ENCODE measurements at places on chromosomes 6 and 20. TPM values are rescaled to one million over a fixed set of nuclear protein-coding genes. Genes with fewer than 3 reads are reported as not detected.

CFAP206 gene
- total RNA-seq, result 0.20 TPM

HSPA1L gene
- 2.2 TPM for total RNA-seq

STMND1 gene
- not detected for total RNA-seq

HS3ST5 gene
- not detected for total RNA-seq

C6orf132 gene
- 0.18 TPM for total RNA-seq

OR2J3 gene
- total RNA-seq, result not detected

C2 gene
- 1.6 TPM for total RNA-seq

CRISP3 gene
- not detected for total RNA-seq

ZNF165 gene
- total RNA-seq, result 0.41 TPM

CCN6 gene
- 0.17 TPM for total RNA-seq

PRDM1 gene
- total RNA-seq, result 78.8 TPM

RAMACL gene
- total RNA-seq, result 0.29 TPM

DAAM2 gene
- not detected for total RNA-seq

PARD6B gene
- total RNA-seq, result 6.3 TPM

NFATC2 gene
- total RNA-seq, result 86.4 TPM

SLC35D3 gene
- not detected for total RNA-seq

CLPSL2 gene
- not detected for total RNA-seq

SSTR4 gene
- not detected for total RNA-seq

CST1 gene
- total RNA-seq, result not detected

RHAG gene
- not detected for total RNA-seq

NHLRC1 gene
- 0.24 TPM for total RNA-seq

ATP6V1G2 gene
- 1.2 TPM for total RNA-seq

PSORS1C2 gene
- not detected for total RNA-seq

GJA10 gene
- total RNA-seq, result not detected

RIN2 gene
- not detected for total RNA-seq

TSPYL4 gene
- 21.4 TPM for total RNA-seq

BFSP1 gene
- 0.76 TPM for total RNA-seq

OPRL1 gene
- 0.16 TPM for total RNA-seq

PTCRA gene
- total RNA-seq, result not detected

SMIM26 gene
- 54.9 TPM for total RNA-seq

ME1 gene
- total RNA-seq, result not detected

PRELID3B gene
- total RNA-seq, result 121 TPM

RAB44 gene
- total RNA-seq, result 0.10 TPM

DEFB124 gene
- not detected for total RNA-seq

HEY2 gene
- not detected for total RNA-seq

INSM1 gene
- total RNA-seq, result 30.1 TPM

OXT gene
- total RNA-seq, result not detected

PACSIN1 gene
- total RNA-seq, result not detected

ANKEF1 gene
- total RNA-seq, result 0.32 TPM

PTK6 gene
- total RNA-seq, result 0.16 TPM
